CD4-positive, alpha-beta T cell treated with Interleukin-15 for 1 hour (primary cell): ENCODE measurements at places on chromosomes 3 and 15.

- DNase-seq: no peak
Observed at GRCh38 chr3:106004137-106004681, 135.4 kb upstream of the CBLB start.

- DNase-seq: peak; percentile 43
Observed at GRCh38 chr3:33060609-33061337, 36.2 kb downstream of the GLB1 start.

DNA sequence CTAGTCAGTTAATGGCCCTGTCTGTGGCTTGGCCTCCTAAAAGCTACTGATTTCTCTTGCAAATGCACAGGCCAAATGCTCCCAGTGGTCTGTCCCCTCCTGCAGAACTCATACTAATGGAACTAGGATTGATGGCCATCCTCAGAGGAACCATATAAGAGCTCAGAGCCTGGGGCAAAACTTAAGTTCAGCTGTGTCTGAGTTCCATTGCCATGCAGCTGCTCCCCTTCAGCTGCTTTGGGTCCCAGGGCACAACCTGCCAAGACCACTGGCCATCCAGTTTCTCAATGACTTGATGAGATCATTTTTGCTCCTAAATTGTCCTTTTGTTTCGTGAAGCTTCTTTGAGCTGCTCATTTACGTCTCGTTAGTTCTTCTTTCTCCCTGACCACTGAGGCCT, 529.5 kb upstream of the TBL1XR1 start:
- DNase-seq: no peak

DNA sequence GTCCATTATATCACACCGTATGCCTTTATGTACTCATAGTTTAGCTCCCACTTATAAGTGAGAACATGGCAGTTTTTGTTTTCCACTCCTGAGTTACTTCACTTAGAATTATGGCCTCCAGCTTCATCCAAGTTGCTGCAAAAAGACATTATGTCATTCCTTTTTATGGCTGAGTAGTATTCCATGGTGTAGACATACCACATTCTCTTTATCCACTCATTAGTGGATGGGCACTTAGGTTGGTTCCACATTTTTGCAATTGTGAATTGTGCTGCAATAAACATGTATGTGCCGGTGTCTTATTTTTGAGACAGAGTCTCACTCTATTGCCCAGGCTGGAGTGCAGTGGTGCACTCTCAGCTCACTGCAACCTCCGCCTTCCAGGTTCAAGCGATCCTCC, 74.1 kb upstream of the IQSEC1 start:
- no peak for DNase-seq

- DNase-seq: no peak
Observed at GRCh38 chr15:38536201-38536676, 28.4 kb downstream of the RASGRP1 start.

- no peak for DNase-seq
Observed at GRCh38 chr3:184778426-184779332, 33.3 kb upstream of the VPS8 start.

DNA sequence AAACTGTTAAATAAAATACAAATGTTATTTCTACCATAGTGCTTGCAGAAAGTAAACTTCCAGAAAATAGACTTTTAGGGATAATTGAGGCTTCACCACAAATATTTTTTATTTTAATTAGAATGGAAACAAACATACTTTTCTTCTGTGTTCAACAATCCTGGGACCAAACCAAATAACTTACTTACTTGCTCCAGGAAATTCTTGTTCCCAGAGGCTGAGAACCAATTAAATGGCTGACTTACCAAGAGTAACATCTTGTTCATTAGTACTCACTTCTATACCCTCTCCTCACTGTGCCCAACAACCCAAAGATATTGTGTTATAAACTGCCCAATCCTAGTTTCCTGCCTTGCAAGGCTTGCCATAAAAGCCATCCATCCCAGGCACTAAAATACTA, 172.2 kb upstream of the PFN2 start:
- no peak for DNase-seq

DNA sequence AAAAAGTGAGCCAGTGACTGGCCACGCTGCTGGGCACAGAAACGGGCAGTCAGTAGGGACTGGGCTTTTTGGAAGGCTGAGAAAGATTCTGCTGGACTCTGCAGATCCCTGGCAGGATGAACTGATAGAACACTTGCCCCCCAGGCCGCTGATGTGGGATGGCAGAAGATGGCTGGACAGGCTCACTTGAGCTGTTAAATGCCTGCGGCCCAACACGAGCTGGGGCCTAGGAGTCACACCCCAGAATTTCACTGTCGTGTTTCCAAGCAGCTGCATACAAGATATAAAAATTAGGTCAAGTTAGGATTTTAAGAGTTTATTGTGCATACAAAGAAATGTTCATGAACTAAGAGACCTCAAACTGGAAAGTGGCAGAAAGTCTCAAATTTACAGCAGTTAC, 26.9 kb downstream of the GLDN start:
- DNase-seq: no peak

DNA sequence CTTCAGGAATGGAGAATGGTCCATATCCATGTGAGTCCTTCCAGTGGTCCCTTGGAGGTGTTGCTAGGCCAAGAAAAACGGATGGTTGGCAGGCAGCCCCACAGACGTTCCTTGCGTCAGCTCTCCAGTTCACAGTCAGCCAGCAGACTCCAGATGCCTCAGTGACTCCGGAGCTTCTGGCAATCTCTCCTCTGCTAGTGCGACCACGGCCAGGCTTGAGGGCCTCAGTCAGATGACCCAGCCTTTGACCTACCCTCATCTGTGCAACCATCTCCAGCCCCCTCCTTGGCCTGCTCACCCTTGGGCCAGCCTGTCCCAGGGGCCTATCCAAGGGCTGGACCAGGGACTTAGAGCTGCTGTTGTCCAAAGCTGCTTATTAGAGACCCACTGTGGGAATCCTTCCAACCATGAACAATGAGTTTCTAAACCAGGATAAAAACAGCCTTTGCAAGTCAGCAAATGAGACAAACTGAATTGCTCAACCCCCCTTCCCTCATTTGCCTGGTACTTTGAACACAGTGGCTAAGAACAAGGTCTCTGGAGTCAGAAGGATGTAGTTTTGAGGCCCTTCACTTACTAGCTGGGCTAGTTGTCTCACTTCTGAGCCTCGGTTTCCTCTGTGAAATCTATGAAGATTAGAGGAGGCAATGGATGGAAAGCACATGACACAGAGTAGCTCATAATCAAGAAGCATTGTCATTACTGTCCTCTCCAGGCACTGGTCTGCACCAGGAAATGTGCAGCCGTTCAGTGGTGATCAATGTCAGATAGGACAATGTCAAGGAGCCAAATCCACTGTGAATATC, 44.8 kb downstream of the ANP32A start:
- DNase-seq: no peak

DNA sequence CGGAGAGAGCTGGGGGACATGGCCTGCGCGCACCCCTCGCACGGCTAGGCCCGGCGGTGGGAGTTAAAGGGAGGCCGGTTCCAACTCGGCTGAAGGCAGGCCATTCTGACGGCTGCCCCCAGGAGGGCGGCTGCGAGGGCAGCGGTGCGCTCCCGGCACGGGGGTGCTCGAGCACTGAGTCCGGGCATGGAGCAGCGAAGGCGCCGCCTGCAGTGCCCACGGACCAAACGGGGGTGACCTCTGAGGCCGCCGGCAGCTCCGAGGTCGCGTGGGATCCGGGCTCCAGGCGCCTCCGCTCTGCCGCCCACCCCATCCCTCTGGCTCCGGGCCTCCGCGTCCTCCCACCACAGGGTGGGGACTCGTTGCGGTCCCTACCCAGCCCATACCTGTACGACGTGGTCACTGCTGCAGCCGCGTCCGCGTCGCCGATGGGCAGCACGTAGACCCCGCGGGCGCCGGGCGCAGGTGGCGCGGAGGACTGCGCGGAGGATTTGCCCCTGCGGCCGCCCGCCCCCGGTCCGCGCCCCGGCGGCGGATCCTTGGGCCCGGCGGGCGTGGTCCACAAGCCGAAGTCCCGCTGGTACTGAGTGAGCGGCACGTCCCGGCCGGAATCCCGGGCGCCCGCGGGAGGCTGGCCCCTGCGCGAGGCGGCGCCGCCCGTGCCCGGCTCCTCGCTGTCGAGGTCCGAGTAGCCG, 469 bp downstream of the MAP6D1 start:
- no peak for DNase-seq

DNA sequence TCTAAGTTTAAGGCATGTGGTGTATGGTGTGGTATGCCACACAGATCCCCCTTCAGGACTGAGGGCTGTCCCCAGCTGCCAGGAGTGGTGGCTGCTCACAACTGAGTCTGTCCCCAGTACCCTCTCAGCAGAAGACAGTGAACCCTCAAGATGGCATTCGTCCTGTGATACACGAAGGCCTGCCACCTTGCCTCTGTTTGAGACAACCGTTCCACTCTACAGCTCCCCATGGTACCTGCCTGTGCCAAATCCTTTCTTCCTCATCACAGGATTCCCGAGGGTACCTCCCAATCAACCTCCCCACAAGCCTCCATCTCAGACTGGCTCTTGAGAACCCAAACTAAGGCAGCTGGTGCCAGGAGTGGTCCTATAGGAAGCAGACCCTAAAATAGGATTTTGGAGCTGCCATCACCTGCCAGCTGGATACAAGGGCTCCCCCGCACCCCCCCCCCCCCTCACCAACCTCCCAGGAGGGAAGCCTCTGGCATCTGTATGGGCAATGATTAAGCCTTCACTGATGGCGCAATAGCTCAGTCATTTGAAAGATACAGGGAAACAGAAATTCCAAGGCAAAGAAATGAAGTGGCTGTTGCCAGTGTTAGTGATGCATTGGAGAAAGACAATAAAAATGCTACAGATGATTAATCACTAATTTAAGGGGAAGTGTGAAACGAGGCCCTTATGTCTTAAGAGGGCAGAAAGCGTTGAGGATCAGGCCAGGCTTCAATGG, 230.0 kb upstream of the LYSMD4 start:
- no peak for DNase-seq

GRCh38 chr3:94184781-94185180, 121.9 kb downstream of the NSUN3 start:
- DNase-seq: no peak

DNA sequence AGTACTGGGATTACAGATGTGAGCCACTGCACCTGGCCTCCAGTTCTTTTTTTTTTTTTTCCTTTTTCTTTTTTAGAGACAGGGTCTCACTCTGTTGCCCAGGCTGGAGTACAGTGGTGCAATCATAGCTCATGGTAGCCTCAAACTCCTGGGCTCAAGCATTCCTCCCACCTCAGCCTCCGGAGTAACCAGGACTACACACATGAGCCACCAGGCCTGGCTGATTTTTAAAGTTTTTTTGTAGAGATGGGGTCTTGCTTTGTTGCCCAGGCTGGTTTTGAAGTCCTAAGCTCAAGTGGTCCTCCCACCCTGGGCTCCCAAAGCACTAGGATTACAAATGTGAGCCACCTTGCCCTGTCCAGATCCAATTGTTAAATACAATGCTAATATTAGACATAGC, 13.6 kb upstream of the ULK3 start:
- no peak for DNase-seq

DNA sequence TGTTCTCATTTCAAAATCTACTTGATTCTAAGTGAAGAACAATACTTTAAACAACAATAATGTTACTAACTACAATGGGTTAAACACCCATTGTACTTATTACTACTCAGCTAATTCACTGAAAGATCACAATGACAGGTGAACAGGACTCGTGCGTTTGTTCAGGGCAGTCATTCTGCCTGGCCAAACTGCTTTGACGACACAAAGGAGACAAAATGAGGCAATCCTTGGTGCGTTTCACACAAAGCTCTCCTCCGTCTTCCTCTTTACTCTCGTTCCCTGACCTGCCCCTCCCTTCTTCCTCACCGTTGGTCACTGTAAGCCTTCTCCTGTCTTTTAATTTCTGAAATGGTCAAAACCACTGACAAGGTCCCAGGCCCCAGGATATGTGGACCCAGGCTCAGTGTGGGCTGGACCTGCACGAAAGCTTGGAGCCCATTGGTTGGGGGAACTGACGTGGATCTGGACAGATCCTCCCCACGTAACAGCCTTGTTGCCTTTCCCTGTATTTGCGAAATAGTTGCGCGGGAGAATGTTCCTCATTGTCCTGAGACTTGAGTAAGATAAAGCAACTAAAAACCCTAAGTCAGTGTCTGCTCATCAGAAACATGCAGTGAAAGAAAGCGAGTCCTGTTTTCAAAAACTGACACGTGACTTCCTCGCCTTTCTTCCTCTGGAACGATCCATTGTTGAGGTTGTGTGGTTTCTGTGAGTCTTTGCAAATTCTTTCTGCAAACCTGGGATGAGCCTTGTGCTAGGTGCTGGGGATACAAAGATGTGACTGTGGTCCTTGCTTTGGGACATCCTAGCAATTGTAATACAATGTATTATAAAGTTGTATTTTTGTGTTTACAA, 147.1 kb upstream of the RGMA start:
- peak; percentile 76 for DNase-seq

DNA sequence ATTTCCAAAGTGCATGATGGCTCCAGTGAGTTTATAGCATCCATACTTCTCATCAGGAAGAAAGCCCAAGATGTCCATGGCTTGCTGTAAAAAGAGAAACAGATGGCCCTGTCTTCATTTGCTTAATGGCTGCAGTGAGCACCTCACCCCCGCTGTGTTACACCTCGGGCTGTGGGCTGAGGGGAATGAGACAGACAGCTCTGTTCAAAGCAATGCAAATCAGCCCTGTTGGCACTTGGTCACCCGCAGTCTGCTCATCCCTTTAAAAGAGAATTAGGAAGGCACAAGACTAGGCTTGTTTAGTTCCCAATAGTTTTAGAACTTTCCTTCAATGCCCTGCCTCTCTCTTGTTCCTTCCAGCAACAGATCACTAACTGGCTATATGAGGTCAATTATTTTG, 25.2 kb downstream of the MYH15 start:
- DNase-seq: no peak

DNA sequence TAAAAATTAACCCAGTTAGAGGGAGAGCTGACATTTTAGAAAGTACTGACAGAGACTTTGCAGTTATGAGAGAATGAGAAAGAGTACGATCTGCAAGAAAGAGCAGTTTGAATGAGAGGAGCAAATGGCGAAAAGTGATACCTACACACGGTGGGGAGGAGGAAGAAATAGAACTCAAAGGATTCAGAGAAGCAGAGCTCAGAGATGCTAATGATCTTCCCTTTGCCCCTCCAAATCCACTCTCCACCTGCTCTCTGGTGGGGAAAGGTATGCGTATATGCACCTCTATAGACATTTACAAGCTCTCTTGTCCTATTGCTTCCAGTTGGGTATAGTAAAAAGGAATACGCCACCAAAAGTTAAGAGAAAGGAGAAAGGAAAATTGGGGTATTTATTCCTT, 123.3 kb upstream of the TTC14 start:
- DNase-seq: no peak

- DNase-seq: no peak
Observed at GRCh38 chr3:147757866-147758265, 348.7 kb downstream of the ZIC1 start.

- no peak for DNase-seq
Observed at GRCh38 chr3:45367453-45367871, 20.9 kb upstream of the LARS2 start.
